ENCODE measurements at places on chromosomes 5 and 9. TPM values are rescaled to one million over a fixed set of nuclear protein-coding genes. Genes with fewer than 3 reads are reported as not detected.

GRCh38 chr5:122391621-122392020 lies 79.6 kb downstream of the SNCAIP start:
- DNase-seq = no peak

GRCh38 chr9:133843751-133844397 lies 105.7 kb upstream of the SARDH start:
- DNase-seq = no peak

GRCh38 chr9:111068771-111069170 lies 30.5 kb upstream of the LPAR1 start:
- DNase-seq = no peak

Gene CARTPT
- total RNA-seq = not detected

Gene ZBTB26
- total RNA-seq = 2.4 TPM

Measured in bronchial epithelial cell (primary cell).